ENCODE measurements at places on chromosomes 6 and 20.

DNA sequence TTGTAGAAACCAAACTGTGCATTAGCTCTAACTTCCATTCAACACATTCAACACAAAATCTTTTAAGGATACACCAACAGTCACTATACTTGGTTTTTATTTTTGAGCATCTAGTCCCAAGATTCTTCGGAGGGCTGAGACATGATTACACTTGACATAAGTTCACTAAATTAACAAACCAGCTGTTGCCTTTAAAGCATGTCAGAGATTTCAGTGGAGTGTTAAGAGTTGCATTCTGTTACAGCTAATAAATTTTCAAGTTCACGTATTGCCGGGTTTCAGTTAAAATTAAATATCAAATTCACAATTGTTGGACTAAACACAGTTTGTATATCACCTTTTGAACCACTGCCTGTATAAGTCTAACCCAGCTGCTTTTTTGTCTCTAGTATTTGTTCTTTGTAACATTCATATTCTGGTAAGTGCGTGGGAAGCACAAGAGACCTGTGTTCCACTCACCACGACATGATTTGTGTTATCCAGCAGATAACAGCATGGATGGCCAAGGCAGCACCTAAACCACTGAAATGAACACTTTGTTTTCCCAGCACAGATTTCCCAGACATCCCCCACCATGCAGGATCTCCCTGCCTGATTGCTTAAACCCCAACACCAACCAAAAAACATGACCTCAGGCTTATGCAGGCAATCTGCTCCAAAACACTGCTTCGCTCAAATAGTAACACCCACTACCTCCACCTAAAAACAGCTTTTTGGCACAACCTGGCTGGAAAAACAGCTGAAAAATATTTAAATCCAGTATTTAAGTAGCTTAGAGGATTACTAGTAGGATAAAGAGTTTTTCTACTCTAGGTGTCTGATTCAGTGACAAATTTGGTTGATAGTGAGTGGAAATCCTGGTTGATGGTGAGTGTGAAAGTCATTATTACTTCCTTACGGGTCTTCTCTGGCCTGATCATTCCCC lies 286.5 kb upstream of the NT5E start:
- no peak for DNase-seq

GRCh38 chr20:38485041-38485440 lies 12.4 kb downstream of the RALGAPB start:
- DNase-seq: no peak

- DNase-seq: no peak
Measured at GRCh38 chr6:10583509-10583901, 62.4 kb downstream of the GCNT2 start.

- DNase-seq: no peak
Measured at GRCh38 chr6:140773276-140773675, 1359.4 kb upstream of the GJE1 start.

- peak; percentile 86 for DNase-seq
Measured at GRCh38 chr6:135576055-135576454, 78.5 kb upstream of the AHI1 start.

- DNase-seq: no peak
Measured at GRCh38 chr6:166645896-166646295, 18.8 kb upstream of the RPS6KA2 start.

DNA sequence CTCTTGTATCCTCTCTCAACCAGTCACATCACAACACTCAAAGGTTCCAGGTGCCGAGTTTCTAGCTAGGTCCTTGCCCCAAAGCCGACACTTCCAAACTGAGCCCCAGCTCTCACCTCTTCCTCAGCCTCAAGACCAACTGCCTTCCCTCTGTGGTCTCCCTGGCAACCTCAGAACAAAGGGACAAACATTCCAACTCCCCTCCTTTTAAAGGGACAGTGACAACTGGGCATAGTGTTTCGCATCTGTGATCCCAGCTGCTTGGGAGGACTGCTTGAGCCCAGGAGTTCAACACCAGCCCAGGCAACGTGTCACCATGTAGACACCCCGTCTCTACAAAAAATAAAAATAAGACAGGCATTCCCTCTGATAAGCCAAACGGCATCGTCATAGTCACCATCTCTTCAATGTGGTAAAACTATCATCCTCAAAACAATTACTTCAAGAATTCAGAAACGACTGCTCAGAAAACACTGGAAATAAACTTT lies 11.3 kb downstream of the DIDO1 start:
- peak; percentile 20 for DNase-seq

- DNase-seq: no peak
Measured at GRCh38 chr6:13664703-13665352, 46.8 kb downstream of the RANBP9 start.

DNA sequence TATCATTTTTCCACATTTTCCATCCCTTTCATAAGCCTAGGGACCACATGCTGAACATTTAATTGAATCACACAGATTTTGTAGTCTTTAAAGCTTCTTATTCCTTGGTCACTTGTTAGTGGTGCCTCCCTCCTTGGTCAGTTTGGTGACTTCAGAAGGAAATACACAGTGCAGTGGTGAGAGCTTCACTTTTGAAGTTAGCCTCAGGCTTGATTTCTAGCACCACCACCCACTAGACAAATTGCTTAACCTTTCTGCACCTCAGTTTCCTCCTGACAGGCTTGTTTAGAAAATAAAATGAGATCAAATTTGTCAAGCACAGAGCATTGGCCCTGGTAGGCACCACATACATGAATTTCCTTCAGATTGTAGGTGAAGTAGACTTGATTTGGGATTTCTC lies 91.7 kb downstream of the FOXO3 start:
- no peak for DNase-seq

All from fibroblast of skin of scalp (primary cell).